ENCODE measurements at places on chromosomes 5 and 9.

GRCh38 chr5:143403593-143404415 is at the start of gene NR3C1:
Gene NR3C1, minus strand, starts transcription at chr5:143403686. Its CDS starts 2,847 bp downstream, at chr5:143400839.
- DNase-seq, result peak; percentile 85

DNA sequence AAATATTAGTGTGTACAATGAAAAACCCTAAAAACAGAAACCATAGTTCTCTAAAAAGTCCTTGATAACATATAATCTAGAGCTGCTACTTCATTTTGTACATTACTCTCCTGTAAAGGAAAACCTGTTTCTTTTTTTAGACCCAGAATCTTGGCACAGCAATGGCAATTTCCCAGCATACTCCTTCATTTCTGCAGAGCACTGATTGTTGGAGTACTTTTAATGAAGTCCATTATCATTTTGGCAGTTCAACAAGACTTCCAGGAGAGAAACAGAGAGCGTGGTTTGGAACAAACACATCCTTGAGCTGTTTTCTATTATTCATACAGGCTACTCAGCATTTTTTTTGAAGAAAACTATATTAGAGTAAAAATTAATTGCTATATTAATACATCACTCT is 22.7 kb upstream of the MROH2B start:
- DNase-seq, result no peak

- DNase-seq, result no peak
These were observed 120.6 kb downstream of the TTLL11 start for GRCh38 chr9:121972501-121972981.

GRCh38 chr9:89690334-89690912 is 85.6 kb downstream of the GADD45G start:
- DNase-seq, result no peak

DNA sequence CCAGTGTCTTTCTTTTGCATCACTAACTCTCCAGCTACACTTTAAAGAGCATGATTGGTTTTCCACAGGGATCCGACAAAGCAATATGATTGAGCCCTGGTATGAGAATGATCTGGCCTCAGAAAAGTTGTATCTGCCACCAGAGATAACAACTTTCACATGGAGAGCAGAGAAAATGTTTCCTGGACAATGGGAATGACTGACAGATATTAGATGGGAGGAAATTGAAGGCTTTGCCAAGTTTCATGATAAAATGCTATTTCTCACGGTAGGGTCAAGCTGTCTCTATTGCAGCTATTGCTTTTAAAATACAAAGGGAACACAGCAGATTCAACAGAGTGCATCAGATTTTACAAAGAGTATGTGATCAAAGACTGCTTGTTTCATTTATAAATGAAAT is 56.4 kb upstream of the GLIS3 start:
- DNase-seq, result no peak

GRCh38 chr9:127212453-127212852 is 52.1 kb upstream of the GARNL3 start:
- no peak for DNase-seq

GRCh38 chr9:108347463-108348188 is 508.2 kb downstream of the ACTL7B start:
- DNase-seq, result no peak

DNA sequence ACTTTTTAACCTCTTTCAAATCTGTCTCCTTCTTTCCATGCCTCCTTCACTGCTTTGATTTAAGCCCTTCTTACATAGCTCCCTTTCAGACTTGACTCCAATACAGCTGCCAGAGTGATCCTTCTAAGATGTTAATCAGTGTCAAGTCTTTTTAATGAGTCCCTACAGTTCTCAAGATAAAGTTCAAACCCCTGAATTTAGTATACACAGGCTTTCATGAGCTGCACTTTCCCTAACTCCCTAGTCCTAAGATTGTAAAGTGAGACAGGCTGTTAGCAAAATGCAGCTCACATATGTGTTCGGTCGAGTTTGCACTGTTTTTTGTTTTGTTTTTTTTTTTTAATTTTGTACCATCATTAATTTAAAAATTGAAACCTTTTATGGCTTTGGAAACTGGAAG is 190.4 kb upstream of the VCAN start:
- no peak for DNase-seq

GRCh38 chr9:90058182-90058763 is 453.5 kb downstream of the GADD45G start:
- no peak for DNase-seq

- DNase-seq, result no peak
These were observed 93.3 kb downstream of the KIAA0825 start for GRCh38 chr5:94524841-94525697.

Data from activated T-helper 1 cell treated with Interleukin-2 at 50 U/mL for 16 hours (primary cell).